ENCODE measurements at places on chromosomes 16 and 17. TPM values are rescaled to one million over a fixed set of nuclear protein-coding genes. Genes with fewer than 3 reads are reported as not detected.

DNA sequence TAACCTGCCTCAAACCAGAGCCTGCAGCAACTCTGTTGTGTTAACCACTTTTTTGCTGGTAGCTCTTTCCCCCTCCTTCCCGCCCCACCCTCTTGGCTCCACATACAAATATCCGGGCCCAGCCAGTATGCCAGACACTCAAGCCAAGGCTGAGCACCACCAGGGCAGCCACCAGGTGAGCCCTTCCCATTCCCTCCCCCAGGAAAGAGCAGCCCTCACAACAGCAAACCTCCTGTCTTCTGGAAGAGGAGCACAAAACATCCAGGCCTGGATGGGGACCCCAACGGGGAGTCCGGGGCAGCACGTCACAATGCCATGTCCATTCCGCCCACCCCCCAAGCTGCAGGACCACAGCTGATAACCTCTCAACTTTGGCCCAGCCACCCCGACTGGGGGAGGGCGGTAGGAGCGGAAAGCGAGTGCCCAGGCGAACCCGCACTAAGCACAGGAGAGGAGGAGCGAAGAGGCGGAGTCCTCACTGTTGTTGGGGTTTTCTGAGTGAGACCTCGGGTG lies 757 bp downstream of the ORMDL3 start:
- peak; percentile 20 for DNase-seq

DNA sequence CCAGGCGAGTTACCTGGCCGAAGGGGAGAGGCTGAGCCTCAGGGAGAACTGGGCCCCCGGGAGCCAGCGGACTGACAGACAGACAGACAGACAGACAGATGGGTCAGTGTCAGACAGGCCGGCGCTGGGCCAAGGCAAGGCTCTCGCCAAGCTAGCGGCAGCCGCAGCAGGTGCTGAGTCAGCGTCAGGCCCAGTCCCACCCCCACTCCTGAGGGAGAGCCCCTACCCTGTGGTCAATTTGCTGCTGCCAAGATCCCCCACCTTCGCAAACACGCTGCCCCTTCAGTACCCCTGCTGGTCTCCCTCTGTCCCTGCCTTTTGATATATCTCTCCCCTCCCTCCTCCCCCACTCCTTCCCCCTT lies 1.5 kb downstream of the FGF11 start:
- DNase-seq, result no peak

NHLRC4 gene
- not detected for total RNA-seq

CDK12 gene
- total RNA-seq, result 50.4 TPM

- DNase-seq, result no peak
Measured at GRCh38 chr17:40103688-40104087, 3.3 kb upstream of the NR1D1 start.

- DNase-seq, result no peak
Measured at GRCh38 chr16:170788-171187, 1.9 kb upstream of the HBA2 start.

DNA sequence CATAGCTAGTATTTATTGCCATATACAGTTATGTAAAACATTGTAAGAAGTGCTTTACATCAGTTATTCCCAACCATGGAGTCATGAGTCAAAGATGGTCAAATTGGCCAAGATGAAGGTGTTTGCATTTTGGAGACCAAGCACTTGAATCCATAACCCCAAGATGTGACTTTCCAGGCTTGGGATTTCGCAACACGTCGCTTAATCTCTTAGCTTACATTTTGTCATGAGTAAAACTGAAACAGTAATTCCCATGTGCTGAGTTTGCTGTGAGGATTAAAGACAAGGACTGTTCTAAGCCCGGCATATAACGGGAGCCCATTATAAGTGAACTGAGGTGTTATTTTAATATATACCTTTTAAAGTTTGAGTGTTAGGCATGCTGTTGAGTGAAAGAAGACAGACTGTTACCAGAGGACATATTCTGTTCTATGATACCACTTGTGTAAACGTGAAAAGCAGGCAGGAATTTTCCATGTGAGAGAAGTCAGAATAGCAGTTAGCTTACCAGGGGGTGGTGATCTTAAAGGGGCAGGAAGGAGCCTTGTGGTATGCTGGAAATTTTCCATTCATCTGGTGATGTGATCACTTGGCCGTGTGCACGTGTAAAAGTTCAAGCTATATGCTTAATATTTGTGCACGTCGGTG lies 484.9 kb downstream of the WWOX start:
- DNase-seq, result no peak

GRCh38 chr17:64608571-64608981 lies 53.5 kb downstream of the SMURF2 start:
- DNase-seq, result no peak

DNA sequence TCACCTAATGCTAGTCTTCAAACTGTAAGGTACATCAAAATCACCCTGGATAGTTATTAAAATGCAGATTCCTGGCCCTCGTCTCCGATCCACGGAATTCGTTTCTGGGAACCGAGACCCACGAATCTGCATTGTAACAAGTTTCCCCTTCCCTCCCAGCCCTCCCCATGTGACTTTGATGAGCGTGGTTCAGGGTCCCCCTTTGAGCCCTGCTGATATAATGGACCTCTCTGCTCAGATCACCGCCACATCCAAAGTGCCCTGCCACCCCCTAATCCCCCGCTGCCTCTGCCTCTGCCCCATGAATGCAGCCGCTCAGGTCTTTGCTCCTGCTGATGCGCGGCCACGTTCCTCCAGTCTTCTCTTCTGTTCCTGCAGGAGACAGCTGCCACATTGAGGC lies 283.1 kb downstream of the SNX29 start:
- no peak for DNase-seq

NEUROD2 gene
- not detected for total RNA-seq

DNA sequence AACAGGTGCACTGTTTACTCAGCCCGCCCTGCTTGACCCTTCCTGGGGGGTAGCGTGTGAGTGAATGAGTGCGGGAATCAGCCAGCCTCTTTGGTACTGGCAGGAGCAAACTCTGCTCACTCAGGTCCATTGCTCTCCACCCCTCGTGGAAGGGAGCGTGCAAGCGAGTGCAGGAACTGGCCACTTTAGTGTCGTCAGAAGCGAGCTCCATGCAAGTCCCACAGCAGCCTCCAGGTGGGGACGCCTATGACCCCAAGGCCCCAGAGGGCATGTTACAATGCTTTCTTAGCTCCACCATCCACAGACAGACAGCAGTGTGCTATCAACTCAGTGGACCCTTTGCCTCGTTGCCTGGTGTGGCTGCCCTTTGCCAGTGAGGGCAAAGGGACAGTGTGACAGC lies 1025.1 kb upstream of the CDH8 start:
- no peak for DNase-seq

DNA sequence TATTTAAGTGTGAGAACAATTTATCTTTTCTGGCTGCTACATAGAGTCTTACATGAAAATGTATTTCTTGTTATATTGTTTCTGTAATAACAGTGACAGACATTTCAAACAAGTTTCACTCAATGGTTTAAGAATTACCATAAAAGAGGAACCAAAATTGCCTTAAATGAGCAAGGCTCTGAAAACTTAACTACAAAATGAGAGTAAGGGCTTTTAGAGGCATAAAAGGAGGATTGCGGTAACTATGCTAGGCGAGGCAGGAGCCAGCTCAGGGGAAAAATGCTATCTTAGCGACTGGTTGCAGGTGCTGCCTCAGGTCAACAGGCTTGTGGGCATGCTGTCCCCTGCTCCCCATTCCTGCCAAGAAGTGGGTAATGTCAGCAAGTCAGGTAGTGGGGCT lies 81.7 kb upstream of the MSI2 start:
- no peak for DNase-seq

DNA sequence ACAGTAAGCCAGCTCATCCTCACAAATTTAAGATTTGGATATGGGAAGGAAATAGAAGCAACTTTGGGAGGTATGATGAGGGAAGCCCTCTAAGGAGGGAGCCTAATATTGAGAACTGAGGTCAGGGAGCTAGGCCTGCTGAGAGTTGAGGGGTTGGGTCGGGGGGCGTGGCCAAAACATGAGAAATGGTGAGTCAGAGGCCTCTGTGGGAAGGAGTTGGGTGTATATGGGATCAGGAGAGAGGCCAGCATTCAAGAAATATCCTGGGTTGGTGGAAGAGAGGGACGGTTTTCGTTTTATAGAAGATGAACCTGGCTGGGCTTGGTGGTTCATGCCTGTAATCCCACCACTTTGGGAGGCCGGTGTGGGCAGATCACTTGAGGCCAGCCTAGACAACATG lies 48.4 kb downstream of the CLEC16A start:
- DNase-seq, result peak; percentile 85

DNA sequence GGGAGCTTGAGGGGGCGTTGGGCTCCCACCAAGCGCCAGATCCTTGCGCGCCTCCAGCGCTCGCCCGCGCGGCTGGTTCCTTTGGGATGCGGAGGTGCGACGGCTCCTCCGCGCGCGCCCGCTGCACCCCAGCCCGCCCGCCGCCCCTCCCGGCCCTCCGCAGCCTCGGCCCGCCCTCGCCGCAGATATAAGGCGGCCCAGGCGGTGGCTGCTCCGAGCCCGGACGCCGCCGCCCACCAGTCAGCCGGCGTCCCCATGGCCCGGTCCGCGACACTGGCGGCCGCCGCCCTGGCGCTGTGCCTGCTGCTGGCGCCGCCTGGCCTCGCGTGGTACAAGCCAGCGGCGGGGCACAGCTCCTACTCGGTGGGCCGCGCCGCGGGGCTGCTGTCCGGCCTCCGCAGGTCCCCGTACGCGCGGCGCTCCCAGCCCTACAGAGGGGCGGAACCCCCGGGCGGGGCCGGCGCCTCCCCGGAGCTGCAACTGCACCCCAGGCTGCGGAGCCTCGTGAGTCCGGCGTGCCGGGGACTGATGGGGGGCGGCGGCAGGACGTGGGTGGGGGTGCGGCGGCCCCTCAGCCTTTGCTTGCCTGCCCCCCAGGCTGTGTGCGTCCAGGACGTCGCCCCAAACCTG lies at the start of gene NPB:
Gene NPB, plus strand, starts transcription at position 216 of the 630 bp plus-strand sequence. Its CDS starts 40 bp downstream, at position 256.
- no peak for DNase-seq

PIK3R6 gene
- total RNA-seq, result not detected

DNA sequence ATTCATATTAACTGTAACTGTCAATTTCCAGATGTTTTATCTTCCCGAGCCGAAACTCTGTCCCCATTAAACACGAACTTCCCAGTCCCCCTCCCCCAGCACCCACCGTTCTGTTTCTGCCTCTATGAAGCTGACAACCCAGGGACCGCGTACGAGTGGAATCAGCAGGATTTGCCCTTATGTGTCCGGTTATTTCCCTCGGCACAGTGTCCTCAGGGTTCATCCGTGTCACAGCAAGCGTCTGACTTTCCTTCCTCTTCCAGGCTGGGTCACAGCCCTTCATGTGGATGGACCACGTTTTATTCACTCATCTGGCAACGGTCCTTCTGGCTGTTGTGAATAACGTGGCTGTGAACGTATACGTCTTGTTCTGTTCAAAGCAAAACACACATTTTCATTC lies 31.3 kb downstream of the METRNL start:
- DNase-seq, result no peak

- no peak for DNase-seq
Measured at GRCh38 chr17:18921485-18921884, 30.5 kb upstream of the SLC5A10 start.

- peak; percentile 56 for DNase-seq
Measured at GRCh38 chr16:47970291-47970931, 185.4 kb downstream of the ABCC12 start.

KCNH4 gene
- not detected for total RNA-seq

SEZ6L2 gene
- 24.9 TPM for total RNA-seq

MAPT gene
- total RNA-seq, result 4.6 TPM

MSI2 gene
- 47.9 TPM for total RNA-seq

- DNase-seq, result no peak
Measured at GRCh38 chr16:79805621-79806020, 205.1 kb upstream of the MAF start.

C1QTNF8 gene
- 2.9 TPM for total RNA-seq

ACSM2A gene
- total RNA-seq, result not detected

DNA sequence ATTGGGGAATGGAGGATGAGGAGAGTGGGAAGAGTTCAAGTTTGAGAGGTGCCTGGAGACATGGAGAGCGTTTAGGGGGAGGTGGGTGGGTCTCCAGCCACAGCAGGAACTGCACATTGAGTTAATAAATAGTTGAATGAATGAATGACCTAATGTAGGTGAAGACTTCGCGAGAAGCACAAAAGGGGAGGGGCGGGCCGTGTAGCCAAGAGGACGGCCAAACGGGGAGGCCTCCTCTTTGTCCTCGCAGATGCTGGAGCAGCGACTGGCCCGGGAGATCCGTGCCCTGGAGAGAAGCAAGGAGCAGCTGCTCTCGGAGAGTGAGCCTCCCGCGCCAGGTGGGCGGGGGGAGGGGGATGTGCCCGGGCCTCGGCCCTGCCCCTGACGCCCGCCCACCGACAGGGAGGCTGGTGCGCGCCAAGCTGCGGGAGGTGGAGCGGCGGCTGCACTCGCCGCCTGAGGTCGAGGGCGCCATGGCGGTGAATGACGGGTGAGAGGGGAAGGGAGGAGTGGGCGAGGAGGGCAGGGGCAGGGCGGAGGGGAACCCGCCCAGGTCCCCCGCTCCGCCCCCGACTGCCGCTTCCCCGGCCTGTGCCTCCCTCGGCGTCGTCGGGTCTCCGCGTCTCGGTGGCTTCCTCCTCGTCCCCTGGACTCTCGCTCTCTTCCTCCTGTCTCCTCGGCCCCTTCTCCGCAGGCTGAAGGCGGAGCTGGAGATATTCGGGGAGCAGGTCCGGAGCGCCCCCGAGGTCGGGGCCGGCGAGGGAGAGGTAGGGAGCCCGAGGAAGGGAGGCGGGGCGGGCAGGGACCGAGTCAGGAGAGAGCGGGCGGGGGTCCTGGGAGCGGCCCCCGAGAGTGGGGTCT lies 12.9 kb downstream of the SYCE1L start:
- DNase-seq, result peak; percentile 29

- no peak for DNase-seq
Measured at GRCh38 chr16:52929478-52930400, 123.0 kb downstream of the CHD9NB start.

DNA sequence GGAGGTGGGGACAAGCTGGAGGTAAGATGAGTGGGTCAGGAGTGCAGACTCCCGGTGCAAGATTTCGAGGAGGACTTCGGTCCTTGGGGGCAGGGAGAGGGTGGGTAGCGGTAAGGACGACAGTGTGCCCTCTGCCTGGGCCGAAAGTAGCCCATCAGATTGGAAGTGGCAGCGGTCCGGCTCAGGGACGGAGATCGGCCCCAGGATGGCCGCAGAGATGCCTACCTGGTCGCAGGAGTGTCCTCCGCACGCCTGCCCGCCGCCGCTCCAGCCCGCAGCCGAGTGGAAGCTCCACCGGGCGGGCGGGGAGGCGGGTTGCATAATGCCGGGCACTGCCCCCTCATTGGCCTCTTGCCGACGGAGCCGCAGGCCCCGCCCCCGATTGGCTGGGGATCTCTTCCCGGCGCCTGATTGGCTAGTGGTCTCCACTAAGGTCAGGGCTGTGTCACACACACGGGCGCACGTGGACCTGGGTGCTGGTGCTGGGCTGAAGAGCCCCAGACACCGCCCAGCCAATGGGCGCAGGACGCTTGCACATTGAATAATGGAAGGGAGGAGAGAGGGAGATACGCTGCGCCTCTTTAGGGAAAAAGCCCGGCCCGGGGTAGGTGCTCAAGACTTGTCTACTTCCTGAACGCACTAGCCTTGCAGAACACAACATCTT lies at the start of gene PER1:
Gene PER1, minus strand, starts transcription at position 293 of the 664 bp plus-strand sequence. CDS start 1,698 bp downstream, outside the sequence.
- DNase-seq, result peak; percentile 95

All from A172 (cell line).